ENCODE measurements at places on chromosomes 5 and 9. TPM values are rescaled to one million over a fixed set of nuclear protein-coding genes. Genes with fewer than 3 reads are reported as not detected.

DNA sequence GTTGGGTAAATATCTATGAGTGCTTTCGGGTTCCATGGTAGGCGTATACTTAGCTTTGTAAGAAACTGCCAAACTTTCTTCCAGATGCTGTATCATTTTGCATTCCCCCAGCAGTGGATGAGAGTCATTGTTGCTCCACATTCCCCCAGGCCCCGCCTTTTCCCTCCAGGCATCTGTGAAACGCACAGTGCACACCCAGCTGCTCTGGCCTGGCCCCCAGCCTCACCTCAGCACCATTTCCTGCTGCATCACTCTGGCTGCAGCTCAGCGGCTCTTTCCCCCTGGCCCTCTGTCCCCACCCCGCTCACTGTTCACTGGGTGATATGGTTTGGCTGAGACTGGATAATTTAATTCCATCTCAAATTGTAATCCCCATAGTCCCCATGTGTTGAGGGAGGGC is 76.6 kb upstream of the SPTLC1 start:
- no peak for DNase-seq

DNA sequence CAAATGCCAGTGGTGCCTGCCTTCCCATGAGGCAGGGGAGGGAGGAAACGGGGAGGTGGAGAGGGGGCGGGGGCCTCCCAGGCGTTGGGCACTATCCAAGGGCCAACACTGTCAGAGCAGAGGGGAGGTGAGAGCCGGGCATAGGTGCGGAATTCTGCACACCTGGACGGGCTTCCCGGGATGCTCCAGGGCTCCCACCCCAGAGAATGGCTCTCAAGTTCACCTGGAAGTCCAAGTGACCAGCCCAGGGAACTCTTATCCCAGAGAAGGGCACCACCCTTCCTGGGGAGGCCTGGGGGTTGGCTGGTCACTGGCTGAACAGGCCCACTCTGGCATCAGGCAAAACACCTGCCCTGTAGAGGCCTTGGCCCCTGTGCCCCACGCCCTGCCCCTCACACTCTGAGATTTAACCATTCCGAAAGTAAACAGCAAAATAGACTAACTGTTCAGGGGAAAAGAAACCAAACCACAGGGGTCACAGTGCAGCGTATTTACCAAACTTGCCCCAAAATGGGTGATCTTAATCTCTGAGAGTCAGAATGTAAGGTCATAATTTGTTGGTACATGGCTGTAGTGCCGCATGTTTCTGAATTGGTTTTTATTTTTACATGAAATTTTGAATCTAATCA is 2.7 kb downstream of the CSF2 start:
- no peak for DNase-seq

- DNase-seq = no peak
These were observed 737.2 kb upstream of the ZNF608 start for GRCh38 chr5:125483609-125484008.

DNA sequence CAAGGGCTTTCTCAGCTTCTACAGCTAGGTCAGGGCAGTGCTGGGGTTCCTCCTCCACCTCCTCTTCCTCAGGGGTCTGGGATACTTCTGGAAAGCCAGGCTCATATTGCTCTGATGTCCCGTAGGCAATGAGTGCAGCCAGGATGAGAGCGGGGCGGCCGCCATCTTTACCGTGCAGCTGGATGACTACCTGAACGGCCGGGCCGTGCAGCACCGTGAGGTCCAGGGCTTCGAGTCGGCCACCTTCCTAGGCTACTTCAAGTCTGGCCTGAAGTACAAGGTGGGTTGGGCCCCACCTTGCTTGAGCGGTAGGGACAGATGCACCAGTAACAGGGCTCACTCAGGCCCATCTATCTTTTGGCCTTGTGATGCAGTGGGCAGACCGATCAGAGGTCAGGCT is 34.8 kb downstream of the GSN start:
- DNase-seq = no peak

- DNase-seq = no peak
These were observed 1.5 kb downstream of the CERT1 start for GRCh38 chr5:75509956-75510355.

- no peak for DNase-seq
These were observed 82.5 kb downstream of the SEMA6A start for GRCh38 chr5:116492016-116492623.

GRCh38 chr5:62214701-62215100 is 91.3 kb upstream of the KIF2A start:
- DNase-seq = no peak

GRCh38 chr9:132168851-132169250 is 7.0 kb downstream of the NTNG2 start:
- DNase-seq = no peak

- no peak for DNase-seq
These were observed 12.9 kb downstream of the ARHGAP26 start for GRCh38 chr5:142782976-142783530.

DNA sequence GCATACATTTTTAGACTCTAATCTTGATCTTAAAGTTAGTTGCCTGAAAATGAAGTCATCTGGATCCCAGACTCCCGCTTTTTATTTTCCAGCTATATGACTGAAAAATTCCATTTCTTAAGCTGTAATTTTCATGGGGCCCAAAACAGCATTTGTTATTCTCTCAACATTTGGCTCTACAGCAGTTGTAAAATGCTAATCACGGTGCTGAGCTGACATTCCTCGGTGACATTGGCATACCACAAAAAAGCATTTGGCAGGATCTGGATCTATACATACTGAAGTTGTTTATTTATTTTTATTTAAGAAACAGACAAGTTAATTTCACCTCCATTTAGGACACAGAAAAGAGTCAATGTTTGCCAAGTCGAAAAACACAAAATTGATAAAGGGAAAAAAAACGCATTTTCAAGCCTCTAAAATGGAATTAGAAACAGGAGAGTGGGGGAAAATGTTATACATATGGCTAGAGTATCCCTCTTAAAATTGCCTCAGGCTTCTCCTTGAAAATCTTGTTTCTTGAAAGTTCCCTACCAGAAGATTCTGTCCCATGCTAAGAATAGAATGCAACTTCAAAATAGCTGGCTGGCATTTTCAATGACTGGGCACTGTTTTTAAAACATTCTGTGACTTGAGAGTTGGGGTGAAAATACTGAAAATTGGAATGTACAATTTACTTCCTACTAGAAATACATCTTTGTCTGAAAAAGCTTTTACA is 207.5 kb upstream of the TBCA start:
- no peak for DNase-seq

DNA sequence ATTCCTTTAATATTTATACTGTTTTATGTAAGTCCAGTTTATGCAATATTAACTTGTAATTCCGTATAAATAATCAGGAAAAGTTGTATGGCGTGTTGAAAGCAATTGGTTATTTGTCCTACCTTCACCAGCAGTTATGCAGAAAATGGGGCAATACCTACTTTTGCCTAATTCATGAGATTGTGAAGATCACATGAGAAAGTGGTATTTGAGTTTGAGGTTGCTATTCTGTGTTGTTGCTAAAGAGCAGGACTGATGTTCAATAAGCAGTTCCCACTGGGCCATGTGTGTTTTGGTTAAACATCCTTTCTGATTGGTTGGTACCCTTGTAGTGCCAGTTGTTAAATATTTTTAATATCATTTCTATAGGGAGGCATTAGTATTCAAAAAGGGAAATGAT is 3.2 kb downstream of the TGFBR1 start:
- DNase-seq = no peak

GRCh38 chr5:54754420-54754819 is 231.0 kb downstream of the ESM1 start:
- no peak for DNase-seq

DNA sequence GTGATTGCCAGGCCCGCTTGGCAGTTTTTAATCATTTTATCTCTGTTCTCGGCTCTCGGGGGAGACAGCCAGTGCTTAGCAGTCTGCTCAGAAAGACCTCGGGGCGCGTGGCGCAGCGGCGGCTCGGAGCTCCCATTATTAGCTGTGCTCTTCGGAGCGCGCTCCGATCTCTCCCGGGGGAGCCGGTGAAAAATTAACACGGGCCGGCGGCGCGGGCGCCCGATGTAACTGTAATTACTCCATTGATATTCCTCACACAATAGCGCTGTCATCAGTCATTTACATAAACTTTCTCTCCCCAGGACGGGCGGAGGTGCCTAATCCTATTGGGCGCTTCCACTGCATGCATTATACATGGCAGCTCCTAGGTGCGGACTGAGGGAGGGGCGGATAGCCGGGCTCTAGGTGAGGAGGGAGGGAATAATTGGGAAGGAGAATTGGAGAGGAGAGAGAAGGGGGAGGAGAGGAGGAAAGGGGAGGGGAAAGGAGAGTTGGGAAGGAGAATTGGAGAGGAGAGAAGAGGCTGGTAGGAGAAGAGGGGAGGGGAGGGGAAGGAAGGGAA is 24.9 kb downstream of the LMX1B start:
- DNase-seq = peak; percentile 92

GRCh38 chr5:71770381-71770780 is 51.3 kb downstream of the CARTPT start:
- no peak for DNase-seq

DNA sequence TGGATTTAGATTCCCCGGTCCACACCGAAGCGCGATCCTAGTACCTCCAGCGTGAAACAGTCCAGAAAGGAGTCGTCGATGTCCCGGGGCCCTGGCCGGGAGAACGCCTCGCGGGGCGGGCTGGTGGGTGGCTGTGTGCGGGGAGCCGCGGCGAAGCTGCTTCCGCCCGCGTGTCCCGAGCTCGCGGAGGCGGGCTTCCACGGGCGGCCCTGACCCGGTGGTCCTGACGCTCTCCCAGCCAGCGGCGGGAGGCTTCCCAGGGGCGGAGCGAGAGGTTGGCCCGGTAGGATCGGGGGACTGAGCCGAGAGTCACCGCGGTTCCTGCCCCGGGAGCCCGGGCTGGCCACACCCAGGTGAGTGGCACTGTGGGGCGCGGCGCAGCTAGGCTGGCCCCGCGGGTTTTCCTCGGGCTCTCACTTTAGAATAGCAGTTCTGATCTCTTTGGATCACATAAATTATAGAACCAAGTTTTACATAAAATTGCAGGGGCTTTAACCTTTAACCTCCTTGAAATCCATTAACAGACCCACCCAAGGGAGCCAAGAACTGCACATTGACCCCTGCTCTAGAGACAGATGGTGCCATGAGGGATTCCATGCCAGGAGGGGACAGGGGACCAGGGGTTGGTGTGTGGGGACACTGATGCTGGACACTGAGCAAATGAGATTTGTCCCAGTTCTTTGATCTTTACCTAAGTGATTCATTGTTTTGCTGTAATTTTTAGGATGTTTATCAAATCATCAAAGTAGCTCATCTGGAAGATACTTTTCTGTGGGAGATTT is 29.2 kb upstream of the IL31RA start:
- peak; percentile 83 for DNase-seq

DNA sequence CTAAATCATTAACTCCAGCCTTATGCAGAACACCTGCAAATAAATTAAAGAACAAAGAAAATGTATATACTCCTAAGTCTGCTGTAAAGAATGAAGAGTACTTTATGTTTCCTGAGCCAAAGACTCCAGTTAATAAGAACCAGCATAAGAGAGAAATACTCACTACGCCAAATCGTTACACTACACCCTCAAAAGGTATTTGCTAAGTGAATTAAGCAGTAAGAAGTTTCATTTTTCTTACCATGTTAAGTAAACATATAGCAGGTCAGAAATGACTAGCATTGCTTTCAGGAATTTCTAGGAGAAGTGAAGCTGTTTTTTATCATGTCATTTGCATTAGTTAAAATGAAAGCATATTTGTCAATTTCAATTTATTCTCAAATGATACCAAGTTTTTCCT is 92.7 kb downstream of the MELK start:
- DNase-seq = no peak

- DNase-seq = no peak
These were observed 29.8 kb upstream of the SLCO6A1 start for GRCh38 chr5:102528600-102528999.

DNA sequence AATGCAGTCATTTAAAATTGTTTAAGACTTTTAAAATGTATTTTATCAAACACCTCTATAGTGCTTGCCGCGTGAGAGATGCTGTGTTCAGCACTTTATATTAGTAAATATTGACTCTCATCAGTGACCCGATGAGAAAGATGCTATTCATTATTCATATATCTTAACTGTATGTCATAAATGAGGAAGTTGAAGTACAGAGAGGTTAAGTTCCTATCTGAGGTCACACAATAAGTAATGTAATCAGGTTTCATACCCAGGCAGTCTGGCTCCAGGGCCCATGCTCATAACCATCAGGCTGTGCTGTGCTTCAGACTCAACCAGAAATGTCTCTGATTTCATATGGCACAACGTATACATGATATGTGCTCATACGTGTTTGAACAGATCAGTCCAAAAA is 119.0 kb downstream of the SV2C start:
- no peak for DNase-seq

GRCh38 chr9:6068983-6069382 is 53.6 kb upstream of the RANBP6 start:
- no peak for DNase-seq

GRCh38 chr5:170451747-170452365 is 52.0 kb upstream of the KCNIP1 start:
- DNase-seq = no peak

DNA sequence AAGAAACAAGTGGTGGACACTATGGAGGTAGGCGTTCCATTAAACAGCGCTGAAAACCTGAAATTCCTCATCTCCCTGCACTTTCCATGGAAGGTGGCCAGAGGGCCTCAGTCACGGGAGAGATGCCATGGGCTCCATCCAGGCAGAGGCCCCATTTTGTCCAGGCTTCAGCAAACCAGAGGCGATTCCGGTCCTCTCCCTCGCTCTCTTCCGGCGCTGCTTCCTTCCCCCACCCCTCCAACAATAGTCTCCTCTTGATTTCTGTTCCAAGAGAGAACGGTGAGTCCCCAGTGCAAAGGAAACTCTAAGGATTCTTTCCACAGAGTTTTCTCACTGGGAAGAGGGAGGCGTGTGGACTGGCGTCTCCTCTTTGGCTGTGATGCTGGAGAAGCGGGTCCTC is 7.5 kb downstream of the ZNF366 start:
- no peak for DNase-seq

- no peak for DNase-seq
These were observed 30.5 kb upstream of the KCNMB1 start for GRCh38 chr5:170419643-170420042.

GRCh38 chr9:69865986-69866385 is 45.4 kb downstream of the CFAP95 start:
- no peak for DNase-seq

- DNase-seq = no peak
These were observed 146.4 kb downstream of the PALM2AKAP2 start for GRCh38 chr9:109926421-109926869.

- no peak for DNase-seq
These were observed 503.4 kb downstream of the NFIB start for GRCh38 chr9:13810510-13810909.

DNA sequence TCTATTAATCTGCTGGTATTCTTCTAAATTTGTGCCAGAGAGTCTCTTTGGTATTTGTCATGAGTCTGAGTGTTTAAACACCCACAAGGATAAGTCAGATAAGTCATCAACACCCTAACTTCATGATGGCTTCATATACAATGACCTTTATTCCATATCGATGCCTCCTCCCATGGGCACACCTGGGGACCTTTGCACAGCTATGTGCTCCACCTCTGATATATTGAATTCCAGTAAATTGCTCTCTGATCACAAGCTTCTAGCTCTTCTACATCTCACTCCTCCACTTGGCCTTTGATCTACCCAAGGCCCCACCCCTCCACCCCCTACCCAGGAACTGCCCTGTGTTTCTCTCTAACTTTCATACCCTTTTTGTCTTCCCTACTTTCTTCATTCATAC is 102.7 kb upstream of the MIER3 start:
- no peak for DNase-seq

C5orf58 gene
- 4.3 TPM for total RNA-seq

PRLR gene
- total RNA-seq = 2.0 TPM

SEMA6A gene
- total RNA-seq = 207 TPM

RALGPS1 gene
- total RNA-seq = 8.8 TPM

PCDHA9 gene
- total RNA-seq = 0.03 TPM

MARCHF3 gene
- 19.0 TPM for total RNA-seq

C9orf153 gene
- not detected for total RNA-seq

TTC1 gene
- total RNA-seq = 57.4 TPM

CDH9 gene
- total RNA-seq = 0.90 TPM

RNF224 gene
- not detected for total RNA-seq
